ENCODE measurements at places on chromosomes 13 and 19. TPM values are rescaled to one million over a fixed set of nuclear protein-coding genes. Genes with fewer than 3 reads are reported as not detected.

DNA sequence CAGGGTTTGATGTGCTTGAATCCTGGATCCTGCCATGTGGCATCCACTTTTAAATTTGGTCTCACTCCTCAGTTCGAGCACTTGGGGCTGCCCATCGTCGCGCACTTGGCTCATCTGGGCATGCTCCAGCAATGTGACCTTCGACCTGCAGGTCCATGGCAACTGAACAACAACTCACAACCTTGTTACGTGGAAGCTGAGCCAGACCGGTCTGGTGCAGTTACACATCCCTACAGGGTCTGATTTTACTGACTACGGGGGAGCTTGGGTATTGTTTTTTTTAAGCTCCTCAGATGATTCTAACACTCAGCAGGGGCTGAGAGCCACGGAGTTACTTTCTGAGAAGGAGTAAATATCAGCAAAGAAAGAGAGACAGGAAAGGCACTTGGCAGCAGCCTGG is 769.6 kb downstream of the UQCRFS1 start:
- DNase-seq = no peak

Gene COX6B2
- total RNA-seq = not detected

Gene CYP2A6
- total RNA-seq = not detected

Gene RYR1
- total RNA-seq = 1.1 TPM

Gene KCNK6
- total RNA-seq = 3.0 TPM

Gene ZNF383
- total RNA-seq = 11.5 TPM

GRCh38 chr19:18490728-18491127 is 31.1 kb downstream of the ELL start:
- DNase-seq = no peak

DNA sequence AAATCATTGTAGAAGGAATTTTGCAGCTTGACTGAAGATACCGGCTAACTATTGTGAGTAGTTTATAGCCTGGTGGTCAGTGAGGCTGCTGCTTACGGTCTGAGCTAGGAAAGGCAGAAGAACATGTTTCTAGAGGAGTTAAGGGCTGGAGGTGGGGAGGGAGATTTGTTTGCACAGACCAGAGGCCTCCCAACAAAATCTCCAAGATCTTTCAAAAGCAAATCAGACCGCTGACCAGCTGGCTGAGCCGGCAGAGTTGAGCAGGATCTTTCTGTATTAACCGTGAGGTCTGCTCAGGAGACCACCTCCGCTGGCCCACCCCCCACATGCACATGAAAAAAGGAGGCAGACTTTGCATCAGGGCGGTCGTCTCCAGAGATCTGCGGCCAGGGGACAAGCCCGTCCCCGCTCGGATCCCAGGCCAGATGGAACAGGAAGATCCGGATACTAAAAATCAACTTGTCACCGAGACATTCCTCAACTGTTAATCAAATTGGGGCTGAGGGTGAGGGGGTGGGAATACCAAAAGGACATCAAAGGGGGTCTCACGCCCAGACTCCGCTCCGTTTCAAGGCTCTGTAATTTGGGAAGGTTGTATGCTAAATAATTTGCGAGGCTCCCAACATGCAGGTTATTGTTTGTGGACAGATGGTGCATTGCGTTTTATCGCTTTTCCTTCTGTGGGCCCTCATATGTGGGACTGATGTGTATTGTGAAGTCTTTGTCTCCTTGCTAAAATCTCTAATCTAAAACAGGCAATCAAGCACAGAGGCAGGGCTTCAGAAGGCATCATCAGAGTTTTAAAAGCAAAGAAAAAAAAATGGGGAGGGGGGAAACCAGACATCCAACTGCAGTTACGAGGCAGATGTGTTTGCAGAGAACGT is 319.0 kb downstream of the ZNF536 start:
- DNase-seq = no peak

Gene CTXN1
- total RNA-seq = not detected

Gene CNN1
- total RNA-seq = 174 TPM

DNA sequence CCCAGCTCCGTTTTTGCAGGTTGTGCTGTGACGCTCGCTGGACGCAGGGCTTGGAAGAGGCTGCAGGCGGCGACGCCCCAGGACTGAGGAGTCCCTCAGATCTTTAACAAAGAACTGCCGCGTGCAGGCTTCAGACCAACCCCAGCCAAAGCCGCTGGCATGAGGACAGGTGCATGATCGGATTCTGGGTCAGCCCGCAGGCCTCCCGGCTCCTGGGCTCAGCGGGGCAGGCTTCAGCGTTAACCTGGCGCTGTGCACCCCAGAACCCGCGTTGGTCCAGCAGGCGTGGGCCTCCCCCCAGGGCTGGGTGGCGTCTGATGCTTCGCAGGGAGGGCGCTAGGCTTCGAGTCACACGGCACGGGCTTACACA is 920 bp upstream of the TIMM13 start:
- peak; percentile 74 for DNase-seq

- no peak for DNase-seq
These were observed 1011.0 kb upstream of the MIR17HG start for GRCh38 chr13:90336507-90336906.

- peak; percentile 92 for DNase-seq
These were observed 31.2 kb downstream of the NLRP12 start for GRCh38 chr19:53792721-53793433.

Gene CRX
- total RNA-seq = not detected

Gene ATP7B
- 5.5 TPM for total RNA-seq

DNA sequence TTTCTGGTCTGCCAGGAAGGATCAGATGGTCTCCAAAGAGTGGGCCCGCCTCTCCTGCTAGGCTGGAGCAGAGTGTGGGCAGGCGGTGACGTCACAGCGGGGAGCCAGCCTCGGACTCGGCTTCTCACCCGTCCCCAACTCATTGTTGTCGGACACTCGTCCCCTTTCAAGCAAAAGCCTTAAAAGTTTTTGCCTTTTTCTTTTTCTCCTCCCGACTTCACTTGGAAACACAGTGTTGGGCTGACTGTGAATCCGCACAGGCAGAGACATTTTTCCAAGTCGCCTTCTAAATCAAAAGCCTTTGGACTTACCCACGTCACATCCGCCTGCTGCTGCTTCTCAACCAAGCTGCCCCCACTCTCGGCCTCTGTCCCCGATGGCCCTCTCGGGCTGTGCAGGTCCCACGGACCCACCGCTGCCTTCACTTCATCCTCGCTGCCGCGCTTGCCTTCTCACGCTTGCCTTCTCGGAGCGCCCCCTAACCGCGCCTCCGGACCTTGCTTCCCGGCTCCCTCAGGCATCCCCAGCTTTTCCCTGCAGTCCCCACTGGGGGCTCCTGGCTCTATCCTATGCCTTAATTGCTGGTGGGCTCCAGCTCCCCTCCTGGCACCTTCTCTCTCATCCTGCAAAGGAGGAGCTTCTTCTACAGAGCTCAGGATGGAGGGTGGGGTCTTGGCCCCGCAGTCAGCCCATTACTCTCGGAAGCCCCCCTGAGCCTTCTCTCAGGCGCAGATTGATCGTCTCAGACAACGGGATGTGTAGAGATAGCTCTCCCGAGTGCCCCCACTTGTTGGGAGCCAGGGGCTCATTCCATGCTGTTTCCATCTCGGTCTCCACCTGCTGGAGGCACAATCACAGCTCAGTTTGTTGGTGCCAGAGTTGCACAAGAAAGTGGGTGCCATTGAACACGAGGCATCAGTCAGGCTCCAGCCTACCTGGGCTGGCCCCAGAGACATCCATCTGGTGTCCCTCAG is 3.9 kb upstream of the ZNF135 start:
- peak; percentile 66 for DNase-seq

DNA sequence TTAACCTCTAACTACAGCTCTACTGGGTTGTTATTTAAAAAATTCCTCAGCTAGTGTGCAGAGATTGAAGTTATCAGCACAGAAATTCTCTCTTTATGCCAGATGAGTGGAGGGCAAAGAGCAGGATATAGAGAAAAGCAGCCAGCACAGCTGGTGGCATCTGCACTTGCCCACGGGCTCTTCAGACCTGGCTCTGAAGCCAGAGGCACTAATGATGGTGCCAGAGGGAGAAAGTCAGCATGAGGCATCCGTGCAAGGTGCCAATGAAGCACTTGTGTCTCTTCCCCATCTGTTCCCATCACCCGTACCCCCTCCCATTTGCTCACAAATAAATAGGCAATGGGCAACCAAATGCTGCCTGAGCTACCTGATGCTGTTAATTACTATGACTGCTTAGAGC is 138.9 kb downstream of the OLFM4 start:
- no peak for DNase-seq

DNA sequence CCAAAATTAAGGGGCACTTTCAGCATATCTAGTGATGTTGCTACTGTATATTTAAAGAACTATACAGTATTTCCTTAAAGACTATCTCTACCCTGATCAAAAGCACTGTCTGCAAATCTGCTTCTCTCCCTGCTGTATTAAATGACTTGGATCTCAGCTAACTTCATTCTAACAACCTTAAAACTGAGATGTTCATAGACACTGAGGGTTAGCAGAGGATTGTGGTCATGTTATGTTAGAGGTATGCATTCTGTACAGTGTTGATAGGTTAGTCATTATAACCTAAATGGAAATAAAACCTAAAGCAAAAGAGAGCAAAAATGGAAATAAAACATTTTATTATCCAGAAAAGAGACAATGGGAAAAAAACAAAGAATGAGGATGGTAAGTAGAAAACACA is 9.9 kb downstream of the GPR183 start:
- DNase-seq = no peak

Gene ZSCAN5A
- total RNA-seq = 25.8 TPM

- DNase-seq = peak; percentile 18
These were observed at the start of gene MAB21L1 for GRCh38 chr13:35475960-35476943. Gene MAB21L1 (minus strand): TSS chr13:35476689. CDS start chr13:35476138, 551 bp downstream.

GRCh38 chr13:111241862-111242261 is 78.6 kb upstream of the TEX29 start:
- no peak for DNase-seq

DNA sequence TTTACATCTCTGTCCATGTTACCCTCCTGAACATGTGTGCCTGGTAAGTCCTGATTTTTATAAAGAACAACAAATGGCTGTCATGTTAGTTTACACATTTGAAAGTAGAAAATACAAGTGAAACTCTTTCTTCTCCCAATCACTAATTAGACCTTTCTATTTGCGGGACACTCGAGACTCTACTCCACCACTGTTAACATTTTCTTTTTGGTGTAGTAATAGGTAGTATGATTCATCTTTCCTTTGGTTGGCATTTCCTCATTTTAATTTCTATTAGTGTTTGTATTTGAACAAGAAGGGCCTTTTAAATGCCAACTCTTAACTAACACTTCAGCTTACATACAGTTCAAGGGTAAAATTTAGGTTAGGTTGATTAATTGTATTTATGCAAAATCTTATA is 371.1 kb downstream of the PCDH9 start:
- DNase-seq = no peak

DNA sequence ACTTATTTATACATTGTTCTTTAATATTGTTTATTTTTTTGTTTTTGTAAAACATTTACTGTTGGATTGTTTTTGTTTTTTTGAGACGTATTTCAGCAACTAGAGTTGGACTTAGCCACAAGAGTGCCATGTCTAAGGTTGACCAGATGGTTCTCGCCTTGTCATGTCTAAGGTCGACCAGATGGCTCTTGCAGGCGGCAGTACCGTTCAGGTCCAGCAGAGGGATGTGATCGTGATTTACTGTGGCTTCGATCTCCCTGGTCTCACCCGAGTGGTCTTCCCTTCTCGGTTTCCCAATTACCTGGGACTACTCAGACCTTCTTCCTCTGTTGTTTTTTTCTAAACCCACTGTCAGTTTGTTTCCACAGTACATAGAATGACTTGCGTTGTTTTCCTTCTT is 1438.6 kb downstream of the UQCRFS1 start:
- DNase-seq = no peak

Gene SCEL
- total RNA-seq = not detected

Gene CBARP
- total RNA-seq = 2.2 TPM

Gene ZNF225
- total RNA-seq = 4.2 TPM

DNA sequence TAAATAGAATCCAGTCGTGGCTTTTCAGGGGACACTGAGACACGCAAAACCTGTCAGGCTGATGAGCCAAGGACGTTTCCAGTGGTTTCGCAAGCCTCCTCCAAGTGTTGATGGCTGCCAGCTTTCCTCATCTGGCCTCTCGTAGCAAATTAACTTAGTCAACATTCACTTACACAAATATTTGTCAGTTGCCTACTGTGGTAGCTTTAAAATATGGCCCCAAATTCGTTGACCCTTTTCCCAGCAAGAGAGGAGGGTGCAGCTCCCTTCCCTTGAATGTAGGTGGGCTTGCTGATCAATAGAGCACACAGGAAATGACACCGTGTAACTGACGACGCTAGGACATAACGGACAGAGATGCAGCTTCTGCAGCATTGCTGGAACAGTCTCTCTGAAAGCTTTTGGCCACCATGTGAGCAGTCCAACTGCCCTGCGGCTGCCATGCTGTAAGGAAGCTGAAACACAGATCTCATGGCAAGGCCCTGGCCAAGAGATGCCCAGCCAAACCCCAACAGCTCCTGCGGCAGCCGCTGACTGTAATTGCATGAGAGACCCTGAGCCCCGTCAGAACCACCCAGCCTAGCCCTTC is 5.5 kb upstream of the RANBP3 start:
- DNase-seq = no peak

- DNase-seq = no peak
These were observed 275.5 kb downstream of the ENOX1 start for GRCh38 chr13:43510956-43511901.

DNA sequence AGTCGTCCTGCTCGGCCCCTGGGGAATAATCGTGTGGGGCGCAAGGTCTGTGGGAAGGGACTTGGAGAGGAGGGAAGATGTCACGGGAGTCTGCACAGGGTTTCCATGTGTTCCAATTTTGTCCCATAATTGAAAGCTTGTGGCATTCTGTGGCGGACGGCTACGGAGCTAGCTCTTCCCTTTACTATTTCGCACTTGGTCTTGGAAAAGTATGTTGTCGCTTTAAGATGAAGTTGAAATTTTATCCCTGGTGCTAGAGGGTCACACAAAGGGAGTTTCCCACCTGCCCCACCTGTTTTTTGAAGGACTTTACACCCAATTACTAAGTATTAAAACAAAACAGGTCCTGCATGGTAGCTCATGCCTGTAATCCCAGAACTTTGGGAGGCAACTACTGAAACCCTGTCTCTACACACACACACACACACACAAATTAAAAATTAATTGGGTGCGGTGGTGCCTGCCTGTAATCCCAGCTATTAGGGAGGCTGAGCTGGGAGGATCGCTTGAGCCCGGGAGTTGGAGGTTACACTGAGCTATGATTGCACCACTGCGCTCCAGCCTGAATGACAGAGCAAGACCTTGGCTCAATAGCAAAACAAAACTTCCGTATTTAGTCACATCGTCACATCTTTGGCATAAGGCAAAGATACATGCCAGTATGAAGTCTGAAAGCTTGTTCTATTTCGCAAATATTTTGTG is 967 bp upstream of the TPT1 start:
- peak; percentile 55 for DNase-seq

Gene KCNJ14
- 0.21 TPM for total RNA-seq

DNA sequence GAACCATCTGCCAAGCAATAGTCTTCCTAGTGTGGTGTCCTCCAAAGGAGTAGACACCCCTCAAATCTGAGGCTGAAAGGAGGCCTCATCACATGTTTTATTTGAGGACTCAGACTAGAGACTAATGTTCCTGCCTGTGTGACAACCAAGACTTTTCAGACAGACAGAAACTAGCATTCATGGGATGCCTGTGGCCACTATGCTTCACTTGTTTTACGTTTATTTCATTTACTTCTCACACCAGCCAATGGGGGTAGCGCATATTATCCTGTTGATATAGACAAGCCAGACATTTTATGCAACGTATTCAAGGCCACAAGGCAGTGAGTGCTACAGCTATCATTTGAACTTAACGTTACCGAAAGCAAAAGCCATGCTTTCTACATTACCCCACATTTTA is 391.7 kb upstream of the HTR2A start:
- no peak for DNase-seq
